Fibroblast of skin of left quadriceps (primary cell): ENCODE measurements at places on chromosomes 5 and 9.

- no peak for DNase-seq
Measured at GRCh38 chr9:130340011-130340410, 74.5 kb downstream of the HMCN2 start.

DNA sequence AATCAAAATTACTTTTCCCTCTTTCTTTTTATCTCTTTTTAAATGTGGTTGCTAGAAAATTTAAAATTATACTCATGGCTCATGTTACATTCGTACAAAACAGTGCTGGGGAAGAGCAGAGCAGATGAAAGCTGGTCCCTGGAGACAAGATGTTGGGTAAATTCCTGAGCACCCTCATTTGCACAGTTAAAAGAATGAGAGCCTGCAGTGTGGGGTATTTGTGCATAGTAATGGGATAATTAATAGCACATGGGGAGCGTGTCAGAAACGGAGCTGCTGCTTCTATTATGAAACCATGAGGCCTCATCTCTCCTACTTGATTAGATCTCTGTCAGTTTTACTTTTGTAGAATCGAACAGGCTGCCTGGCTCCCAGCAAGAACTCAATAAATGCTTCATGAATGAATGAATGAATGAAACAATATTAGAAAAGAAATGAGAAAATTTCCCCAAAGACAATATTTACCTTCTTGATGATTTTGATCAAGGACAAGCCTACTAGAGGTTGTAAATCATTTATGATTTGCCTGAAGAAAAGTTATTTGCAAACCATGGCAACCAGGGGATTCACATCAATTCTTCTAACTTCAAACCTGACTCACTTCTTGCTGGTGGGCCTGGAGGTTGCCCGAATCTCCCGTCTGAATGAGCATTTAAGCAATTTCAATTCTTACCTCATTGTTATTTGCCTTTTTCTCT is 177.2 kb upstream of the TUT7 start:
- DNase-seq = peak; percentile 94

DNA sequence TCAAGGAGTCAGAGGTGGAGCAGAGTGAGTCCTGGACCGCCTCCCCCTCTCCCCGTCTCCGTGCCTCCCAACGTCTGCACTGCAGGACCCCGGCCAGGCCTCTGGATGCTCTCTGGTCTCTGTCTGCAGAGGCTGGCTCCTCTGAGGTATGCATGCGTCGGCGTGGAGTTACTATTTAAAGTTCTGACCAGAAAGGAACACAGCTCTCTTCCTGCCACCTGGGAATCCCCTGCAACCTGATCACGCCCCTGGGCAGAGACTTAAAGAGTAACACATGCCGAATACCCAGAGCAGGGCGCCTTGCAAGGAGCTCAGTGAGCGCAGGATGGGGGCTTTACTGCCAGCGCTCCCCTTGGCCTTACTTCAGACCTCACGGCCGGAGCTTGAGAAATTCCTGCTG is 16.0 kb downstream of the ANXA6 start:
- DNase-seq = no peak

DNA sequence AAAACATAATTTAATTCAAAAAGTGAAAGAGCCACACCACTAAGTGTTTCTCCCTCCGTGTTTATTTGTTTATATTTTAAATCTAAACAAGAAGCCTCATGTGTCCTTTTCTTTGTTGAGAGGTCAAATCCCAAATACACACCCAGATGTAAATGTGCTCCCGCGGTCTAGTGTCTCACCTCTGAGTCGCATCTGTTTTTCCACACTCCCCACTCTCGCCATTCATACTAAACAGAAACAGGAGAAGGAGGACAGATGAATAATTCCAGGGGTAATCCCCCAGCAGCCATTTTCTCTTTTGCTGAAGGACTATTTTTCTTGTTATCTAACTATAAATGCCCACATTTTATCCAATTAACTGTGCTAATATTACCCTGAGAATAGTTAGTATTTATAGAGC is 361.6 kb upstream of the RIOK2 start:
- DNase-seq = no peak

GRCh38 chr9:124332361-124333202 is 74.8 kb downstream of the NEK6 start:
- DNase-seq = no peak

DNA sequence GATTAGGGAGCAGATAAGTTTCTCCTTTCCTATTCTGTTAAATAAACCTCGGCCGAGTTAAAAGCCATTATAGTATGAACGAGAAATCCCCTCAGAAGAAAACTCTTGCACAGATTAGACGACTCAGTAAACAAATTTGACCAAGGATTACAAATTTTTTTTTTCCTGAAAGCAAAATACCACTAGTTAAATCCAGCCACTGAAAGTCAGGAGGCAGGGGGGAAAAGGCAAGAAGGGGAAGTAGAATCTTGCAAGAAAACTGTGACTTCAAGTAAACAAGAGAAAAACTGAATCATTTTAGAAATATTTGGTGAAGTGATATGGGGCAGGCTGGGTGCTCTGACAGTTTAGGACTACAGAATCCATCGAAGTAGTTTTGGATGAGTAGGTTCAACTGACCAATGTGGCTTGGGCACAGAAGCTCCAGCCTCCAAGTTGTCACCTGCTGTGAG is 251.0 kb downstream of the DENND1A start:
- DNase-seq = no peak

GRCh38 chr9:69036799-69037198 is 1.2 kb downstream of the FXN start:
- no peak for DNase-seq

- no peak for DNase-seq
Measured at GRCh38 chr9:98396236-98396635, 140.8 kb upstream of the TBC1D2 start.

GRCh38 chr5:116531117-116531516 is 43.5 kb downstream of the SEMA6A start:
- no peak for DNase-seq

DNA sequence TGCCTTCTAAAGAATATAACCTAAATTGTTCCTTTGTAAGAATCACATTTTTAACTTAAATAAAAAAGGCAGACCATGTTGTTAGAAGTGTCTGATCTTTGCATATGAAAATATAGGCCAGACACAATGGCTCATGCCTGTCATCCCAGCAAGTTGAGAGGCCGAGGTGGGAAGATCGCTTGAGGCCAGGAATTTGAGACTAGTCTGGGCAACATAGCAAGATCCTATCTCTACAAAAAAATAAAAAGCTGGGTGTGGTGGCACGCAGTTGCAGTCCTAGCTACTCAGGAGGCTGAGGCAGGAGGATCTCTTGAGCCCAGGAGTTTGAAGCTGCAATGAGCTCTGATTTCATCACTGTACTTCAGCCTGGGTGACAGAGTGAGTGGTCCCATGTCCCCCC is 37.3 kb downstream of the TRIO start:
- DNase-seq = no peak

DNA sequence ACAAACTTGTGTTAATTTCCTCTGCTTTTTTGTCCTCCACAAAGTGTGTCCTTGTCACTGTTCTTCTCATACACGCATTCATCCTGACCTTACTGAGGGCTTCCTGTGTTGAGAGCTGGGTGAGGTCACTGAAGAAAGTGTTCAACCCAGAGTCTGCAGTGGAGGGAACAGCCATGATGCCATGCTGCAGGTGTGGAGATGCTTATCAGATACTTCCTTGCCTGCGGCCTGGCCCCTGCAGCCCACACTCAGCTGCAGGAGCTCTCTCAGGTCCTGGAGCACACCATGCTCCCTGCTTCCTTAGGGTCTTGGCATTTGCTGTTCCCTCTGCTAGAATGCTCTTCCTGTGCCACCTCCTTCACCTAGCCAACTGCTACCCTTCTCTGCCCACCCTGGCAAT is 108.1 kb upstream of the SPRY4 start:
- DNase-seq = no peak

DNA sequence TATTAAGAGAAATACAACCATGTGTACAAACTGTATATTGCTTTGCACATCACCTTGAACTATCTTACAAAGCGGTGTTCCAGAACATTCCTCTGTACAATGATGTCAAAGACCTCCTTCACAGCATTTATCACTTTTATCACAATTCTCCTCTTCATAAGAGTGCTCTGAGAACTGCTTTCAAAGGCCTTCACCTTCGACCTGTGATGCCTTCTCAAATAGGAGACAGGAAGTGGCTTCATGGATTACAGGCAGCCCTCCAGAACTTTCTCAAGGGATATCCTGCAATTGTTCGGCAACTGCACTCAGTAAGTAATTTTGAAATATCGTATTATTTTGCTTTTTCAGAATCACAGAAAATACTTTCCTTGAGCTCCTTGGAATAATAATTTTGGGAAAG is 68.0 kb upstream of the IL7R start:
- DNase-seq = no peak

DNA sequence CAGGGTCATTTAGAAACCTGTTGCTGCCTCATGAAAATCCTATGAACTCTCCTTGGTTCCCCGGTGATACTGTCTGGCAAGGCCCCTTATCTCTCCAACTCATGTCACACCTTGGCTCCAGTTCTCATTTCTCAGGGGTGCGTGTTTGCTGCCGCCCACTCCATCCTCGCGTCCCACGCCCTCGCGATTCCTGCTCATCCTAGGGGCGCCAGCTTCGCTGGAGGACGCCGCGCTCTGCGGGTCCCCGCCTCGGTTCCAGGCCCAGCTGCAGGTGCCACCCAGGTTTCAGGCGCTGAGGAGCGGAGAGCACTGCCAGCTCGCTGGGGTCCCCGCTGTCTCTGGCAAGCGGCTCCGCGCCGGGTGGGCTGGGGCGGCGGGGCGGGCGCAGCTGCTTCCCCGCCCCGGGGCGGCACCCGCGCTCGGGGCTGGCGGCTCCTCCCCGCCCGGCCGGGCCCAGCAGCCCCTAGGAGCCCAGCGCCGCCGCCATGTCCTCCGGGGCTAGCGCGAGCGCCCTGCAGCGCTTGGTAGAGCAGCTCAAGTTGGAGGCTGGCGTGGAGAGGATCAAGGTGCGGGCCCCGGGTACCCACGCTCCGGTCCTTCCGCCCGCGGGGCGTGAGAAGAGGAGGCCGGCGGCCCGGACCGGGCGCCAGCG is at the start of gene GNG10:
Gene GNG10 (plus strand): TSS at position 456 of the 652 bp plus-strand sequence. CDS start 30 bp downstream, at position 486.
- peak; percentile 19 for DNase-seq

GRCh38 chr9:88221105-88221504 is 82.8 kb upstream of the SPATA31C2 start:
- DNase-seq = no peak

- DNase-seq = no peak
Measured at GRCh38 chr5:44619875-44620610, 188.7 kb upstream of the MRPS30 start.

DNA sequence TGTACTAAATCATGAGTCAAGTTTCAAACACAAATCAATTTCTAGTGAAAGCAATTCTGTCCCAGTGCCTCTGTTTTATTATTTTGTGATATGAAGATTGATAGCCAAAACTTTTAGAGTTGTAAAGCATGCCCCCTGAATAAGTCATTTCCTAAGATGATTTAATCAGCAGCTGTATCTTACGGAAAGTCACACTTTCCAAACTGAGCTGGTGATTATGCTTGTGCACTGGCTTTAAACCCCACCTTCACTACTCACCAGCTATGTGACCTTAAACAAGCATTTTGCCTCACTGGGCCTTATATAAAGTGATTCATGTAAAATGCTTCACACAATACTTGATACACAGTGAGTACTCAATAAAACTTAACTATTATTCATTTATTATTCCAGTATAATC is 78.1 kb downstream of the EDIL3 start:
- no peak for DNase-seq

GRCh38 chr9:97307091-97307490 is 368 bp upstream of the CCDC180 start:
- DNase-seq = peak; percentile 9
